Osteoblast (primary cell): ENCODE measurements at places on chromosomes 16 and 17. TPM values are rescaled to one million over a fixed set of nuclear protein-coding genes. Genes with fewer than 3 reads are reported as not detected.

SLC16A6 gene
- 1.4 and 3.8 TPM in 2 replicates for total RNA-seq

KRT23 gene
- total RNA-seq = 0.36 and 0.59 TPM in 2 replicates

LCAT gene
- total RNA-seq = 6.9 and 8.8 TPM in 2 replicates

KCNH4 gene
- not detected in 2 replicates for total RNA-seq

DNA sequence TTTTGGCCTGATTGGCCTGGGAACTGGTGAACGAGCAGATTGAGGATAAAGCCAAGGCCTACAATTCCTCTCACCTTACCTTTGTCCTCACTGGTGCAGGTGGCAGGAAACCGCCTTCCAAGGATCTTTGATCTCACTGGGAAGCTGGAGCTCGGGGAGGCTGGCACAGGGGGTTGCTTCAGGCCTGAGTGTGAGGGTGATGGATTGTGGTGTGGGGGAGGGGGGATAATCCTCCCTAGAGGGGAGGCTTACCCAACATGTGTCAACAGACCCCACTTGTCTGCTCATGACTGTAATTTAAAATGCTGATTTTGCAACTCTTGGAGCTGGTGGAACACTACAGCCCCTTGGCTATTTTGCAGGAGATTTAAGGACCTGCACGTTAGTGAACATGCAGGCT, 4.5 kb upstream of the RMI2 start:
- no peaks in the 10 kb centered on the region for H3K27me3 ChIP-seq
- no peaks in the 10 kb centered on the region for H3K36me3 ChIP-seq

GRCh38 chr17:74368341-74369081, 1.2 kb downstream of the GPR142 start:
- H3K4me3 ChIP-seq = no peak overlapping the region
- no peaks in the 10 kb centered on the region for H3K36me3 ChIP-seq
- no peak overlapping the region for H3K27ac ChIP-seq
- peak; percentile 99 for DNase-seq

DNA sequence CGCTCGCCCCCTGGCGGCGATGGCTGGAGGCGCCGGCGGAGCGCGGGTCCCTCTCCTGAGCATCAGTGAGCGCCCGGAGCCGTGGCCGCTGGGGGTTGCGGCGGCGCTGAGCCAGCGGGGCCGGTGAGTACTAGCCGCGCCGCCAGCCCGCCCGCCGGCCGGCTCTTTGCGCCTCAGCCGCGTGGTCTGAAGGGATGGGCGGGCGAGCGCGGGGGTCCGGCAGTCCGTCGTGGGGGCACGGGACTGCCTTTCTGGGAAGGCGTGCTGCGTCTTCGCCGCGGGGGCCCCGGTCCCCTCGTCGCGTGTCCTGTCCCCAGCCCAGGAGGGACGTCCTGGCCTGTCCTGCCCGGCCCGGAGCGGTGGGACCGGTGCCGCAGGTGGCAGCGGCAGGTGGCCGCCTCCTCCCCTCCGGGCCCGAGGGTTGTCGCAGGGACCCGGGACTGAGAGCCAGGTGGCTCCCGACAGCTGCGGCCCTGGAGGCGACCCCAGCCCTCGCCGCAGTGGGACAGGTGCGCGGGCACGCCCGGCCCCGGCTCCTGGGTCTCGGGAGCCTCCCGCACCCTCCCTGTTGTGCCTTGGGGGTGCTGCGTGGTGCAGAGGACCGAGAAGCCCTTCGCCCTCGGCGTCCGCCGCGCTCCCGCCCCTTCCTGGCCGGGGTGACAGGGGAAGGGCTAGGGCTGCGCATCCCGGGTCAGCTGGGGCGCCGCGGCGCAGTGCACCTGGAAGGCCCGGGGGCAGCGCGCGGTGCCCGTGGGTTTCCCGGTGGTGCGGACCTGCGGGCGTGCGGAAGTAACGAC, at the start of gene SPECC1:
Gene SPECC1, plus strand, starts transcription at position 58 of the 797 bp plus-strand sequence. CDS start 87,293 bp downstream, outside the sequence.
- H3K36me3 ChIP-seq = no peaks in the 10 kb centered on the region
- H3K4me1 ChIP-seq = peaks cover 10% of the 10 kb centered on the region
- H3K27me3 ChIP-seq = peaks cover 36% of the 10 kb centered on the region
- DNase-seq = no peak

DNA sequence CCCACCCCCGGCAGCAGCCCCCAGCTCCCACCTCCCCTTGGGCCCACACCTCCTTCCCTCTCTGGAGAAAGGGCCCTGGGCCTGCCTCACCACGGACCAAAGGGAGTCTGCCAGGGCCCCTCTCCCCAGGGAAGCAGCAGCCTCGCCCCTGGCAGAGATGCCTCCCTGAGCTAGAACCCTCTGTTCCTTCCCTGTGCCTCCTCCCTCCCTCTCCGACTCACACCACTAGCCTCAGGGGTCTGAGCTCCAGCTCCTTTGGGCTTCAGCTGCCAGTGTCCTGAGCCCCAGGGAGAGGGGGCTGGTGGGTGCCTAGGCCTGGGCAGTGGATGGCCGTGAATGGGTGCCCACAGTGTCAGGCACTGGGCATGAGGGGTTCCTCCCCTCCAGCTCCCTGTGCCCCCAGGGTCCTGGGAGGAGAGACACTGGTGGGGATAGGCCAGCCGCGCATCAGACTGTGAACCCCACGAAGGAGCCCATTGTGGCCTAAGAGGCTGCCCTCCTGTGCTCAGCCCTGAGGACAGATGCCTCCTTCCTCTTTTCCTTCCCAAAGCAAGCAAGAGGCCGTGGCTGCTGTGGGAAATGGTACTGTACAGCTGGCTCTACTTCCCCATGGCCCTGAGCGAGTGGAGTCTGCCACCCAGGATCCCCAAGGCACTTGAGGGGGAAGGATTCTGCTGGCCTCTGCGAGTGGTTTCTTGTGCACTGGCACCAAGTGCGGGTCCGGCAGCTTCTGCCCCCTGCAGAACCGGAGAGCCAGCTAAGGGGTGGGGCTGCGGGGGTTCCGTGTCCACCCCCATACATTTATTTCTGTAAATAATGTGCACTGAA, 20.7 kb downstream of the MMP15 start:
- H3K27me3 ChIP-seq = no peaks in the 10 kb centered on the region
- no peaks in the 10 kb centered on the region for H3K36me3 ChIP-seq

GRCh38 chr17:45775148-45775547, 9.0 kb upstream of the CRHR1 start:
- H3K27ac ChIP-seq = no peak overlapping the region
- H3K4me3 ChIP-seq = no peak overlapping the region
- peaks cover 10% of the 10 kb centered on the region for H3K27me3 ChIP-seq
- no peak for DNase-seq
- H3K36me3 ChIP-seq = no peaks in the 10 kb centered on the region

- no peak overlapping the region for H3K27ac ChIP-seq
- H3K27me3 ChIP-seq = peaks cover 48% of the 10 kb centered on the region
- H3K4me1 ChIP-seq = no peaks in the 10 kb centered on the region
- H3K36me3 ChIP-seq = no peaks in the 10 kb centered on the region
- H3K4me3 ChIP-seq = no peak overlapping the region
Measured at GRCh38 chr17:46795379-46795952, 23.0 kb downstream of the WNT3 start.

- H3K27ac ChIP-seq = no peak overlapping the region
- H3K4me3 ChIP-seq = no peak overlapping the region
- peaks cover 11% of the 10 kb centered on the region for H3K36me3 ChIP-seq
Measured at GRCh38 chr16:3143598-3144320, 8.9 kb downstream of the ZNF213 start.

DNA sequence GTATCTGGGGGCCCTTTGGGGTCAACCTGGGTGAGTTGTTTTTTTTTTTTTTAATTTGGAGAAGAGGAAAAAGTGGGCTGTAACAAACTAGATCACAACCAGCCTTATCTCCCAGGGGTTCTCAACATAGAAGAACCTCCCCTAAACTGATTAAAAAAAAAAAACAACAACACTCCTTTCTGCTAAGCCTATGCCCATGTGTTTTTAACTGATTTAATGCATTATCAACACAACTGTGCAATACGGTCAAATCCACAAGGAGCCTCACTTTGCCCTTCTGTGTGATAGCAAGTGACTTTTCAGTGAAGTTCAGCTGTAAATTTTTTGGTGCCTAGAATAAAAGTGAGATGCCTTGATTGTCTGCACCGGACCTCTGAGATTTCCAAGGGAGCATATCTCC, 646 bp downstream of the MYH11 start:
- DNase-seq = peak; percentile 68
- no peak overlapping the region for H3K4me3 ChIP-seq

- no peak for DNase-seq
- H3K36me3 ChIP-seq = no peaks in the 10 kb centered on the region
- H3K27ac ChIP-seq = no peak overlapping the region
Measured at GRCh38 chr17:77025781-77026180, 115.0 kb upstream of the SEC14L1 start.

DNA sequence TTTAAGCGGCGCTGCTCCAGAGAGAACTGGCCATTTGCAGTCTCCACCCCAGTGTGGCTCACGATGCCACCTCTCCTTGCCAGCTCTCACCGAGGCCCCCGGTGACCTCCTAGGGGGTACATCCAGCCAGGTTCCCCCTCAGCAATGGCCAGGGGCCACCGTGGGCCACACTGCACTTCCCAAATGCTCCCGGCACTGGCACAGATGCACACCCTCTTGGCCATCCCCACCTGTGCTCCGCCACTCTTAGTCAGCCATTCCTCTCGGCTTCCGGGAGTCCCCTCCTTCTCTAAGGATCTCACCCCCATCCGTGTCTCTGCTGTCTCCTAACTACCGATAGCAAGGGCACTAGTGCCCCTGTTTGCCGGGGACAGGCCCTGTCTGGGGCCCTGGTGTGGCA, 25.8 kb downstream of the MLYCD start:
- DNase-seq = peak; percentile 57
- H3K27ac ChIP-seq = no peak overlapping the region
- no peak overlapping the region for H3K4me3 ChIP-seq
- H3K4me1 ChIP-seq = peaks cover 27% of the 10 kb centered on the region

DNA sequence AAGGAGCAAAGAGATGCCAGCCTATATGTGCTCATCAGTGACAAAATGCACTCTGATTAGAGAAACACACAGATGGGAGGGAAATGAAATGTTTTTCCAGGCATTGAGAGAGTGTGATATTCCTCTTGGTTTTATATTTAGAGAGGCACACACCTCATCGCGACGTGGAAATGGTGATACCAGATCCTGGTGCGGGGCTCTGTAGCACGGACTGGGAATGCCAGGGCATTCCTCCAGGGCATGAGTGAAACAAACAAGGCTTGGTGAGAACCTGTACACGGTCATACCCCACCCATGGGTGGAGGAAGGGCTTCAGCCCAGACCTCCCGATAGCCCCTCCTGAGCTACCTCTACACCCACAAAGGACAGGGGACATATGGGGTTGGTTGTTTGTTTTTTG, 280.2 kb downstream of the C16orf95 start:
- H3K4me1 ChIP-seq = peaks cover 4% of the 10 kb centered on the region
- DNase-seq = peak; percentile 13
- H3K27ac ChIP-seq = no peak overlapping the region
- no peak overlapping the region for H3K4me3 ChIP-seq
- H3K27me3 ChIP-seq = peaks cover 4% of the 10 kb centered on the region

- DNase-seq = no peak
- H3K27me3 ChIP-seq = no peaks in the 10 kb centered on the region
- H3K4me1 ChIP-seq = no peaks in the 10 kb centered on the region
- H3K36me3 ChIP-seq = no peaks in the 10 kb centered on the region
- no peak overlapping the region for H3K4me3 ChIP-seq
Measured at GRCh38 chr17:68870161-68870826, 84.9 kb downstream of the ABCA8 start.

- no peak overlapping the region for H3K27ac ChIP-seq
- no peaks in the 10 kb centered on the region for H3K36me3 ChIP-seq
- peaks cover 28% of the 10 kb centered on the region for H3K27me3 ChIP-seq
- no peak for DNase-seq
- H3K4me1 ChIP-seq = peaks cover 25% of the 10 kb centered on the region
Measured at GRCh38 chr17:77886387-77886728, 72.1 kb upstream of the TNRC6C start.
